Kidney tubule cell (primary cell): ENCODE measurements at places on chromosomes 2 and 18.
A peak's percentile ranks its signal among the peaks of the same experiment; 100 is the strongest.

- no peak for DNase-seq
Measured at GRCh38 chr18:74715306-74715705, 117.6 kb downstream of the ZNF407 start.

DNA sequence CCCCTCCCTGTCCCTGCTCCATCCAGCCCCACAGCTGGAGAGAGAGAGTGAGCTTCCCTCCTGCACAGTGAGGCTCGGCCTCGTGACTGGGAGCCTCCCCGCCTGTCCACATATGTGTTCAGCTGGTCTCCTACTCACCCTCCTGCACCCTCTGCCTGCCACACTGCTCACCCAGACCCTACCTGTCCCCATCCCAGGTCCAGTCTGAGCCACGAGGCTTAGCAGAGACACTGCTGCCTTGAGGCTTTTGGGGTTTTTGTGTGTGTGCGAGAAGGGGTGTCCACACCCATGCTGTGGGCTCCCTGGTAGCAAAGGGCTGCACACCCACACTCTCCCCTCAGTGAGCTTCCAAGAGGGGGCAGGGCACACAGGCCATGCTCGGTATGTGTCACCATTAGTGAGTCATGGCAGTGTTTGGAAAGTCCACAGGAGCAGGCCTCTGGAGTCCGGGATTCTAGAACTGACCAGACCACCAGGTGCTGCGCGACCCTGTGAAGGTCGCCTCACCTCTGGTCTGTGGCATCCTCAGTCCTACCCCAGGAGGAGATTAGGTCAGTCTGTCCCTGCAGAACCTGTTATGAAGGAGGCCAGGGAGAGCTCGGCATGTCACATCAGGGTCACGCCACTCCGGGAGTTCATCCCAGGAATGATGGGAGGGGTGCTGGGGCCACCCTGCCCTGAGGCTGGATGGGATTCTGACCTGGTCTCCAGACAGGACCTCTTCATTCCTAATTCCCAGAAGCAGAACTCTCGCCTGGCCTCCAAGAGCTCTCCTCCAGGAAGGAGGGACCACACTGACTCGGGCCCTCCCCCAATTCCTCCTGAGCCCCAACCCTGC is 39.9 kb upstream of the SMAD7 start:
- peak; percentile 81 for DNase-seq

GRCh38 chr2:172630181-172630580 is 74.3 kb downstream of the PDK1 start:
- DNase-seq = no peak

GRCh38 chr2:45680351-45680967 is 29.0 kb downstream of the PRKCE start:
- DNase-seq = no peak

DNA sequence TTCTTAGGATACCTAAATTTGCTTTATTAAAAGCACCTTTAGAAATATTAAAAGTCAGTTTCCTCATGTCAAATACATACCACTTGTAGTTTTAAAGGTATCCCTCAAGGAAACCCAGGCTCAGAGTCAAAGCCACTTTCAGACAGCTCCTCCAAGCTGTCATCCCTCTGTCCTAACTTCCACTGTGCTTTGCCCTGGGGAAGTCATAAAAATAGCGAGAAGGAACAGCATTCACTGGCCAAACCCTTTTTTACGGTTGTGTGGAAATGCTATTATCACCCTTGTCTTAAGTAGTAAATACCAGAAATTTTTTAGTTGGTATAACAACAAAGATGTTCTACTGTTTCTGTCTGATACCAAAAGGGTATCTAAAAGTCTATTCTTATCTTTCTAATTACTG is 680.5 kb downstream of the ZEB2 start:
- no peak for DNase-seq

GRCh38 chr2:99662761-99663341 is 173.0 kb upstream of the REV1 start:
- peak; percentile 95 for DNase-seq

- DNase-seq = no peak
Measured at GRCh38 chr2:121906170-121906569, 150.7 kb downstream of the TSN start.

DNA sequence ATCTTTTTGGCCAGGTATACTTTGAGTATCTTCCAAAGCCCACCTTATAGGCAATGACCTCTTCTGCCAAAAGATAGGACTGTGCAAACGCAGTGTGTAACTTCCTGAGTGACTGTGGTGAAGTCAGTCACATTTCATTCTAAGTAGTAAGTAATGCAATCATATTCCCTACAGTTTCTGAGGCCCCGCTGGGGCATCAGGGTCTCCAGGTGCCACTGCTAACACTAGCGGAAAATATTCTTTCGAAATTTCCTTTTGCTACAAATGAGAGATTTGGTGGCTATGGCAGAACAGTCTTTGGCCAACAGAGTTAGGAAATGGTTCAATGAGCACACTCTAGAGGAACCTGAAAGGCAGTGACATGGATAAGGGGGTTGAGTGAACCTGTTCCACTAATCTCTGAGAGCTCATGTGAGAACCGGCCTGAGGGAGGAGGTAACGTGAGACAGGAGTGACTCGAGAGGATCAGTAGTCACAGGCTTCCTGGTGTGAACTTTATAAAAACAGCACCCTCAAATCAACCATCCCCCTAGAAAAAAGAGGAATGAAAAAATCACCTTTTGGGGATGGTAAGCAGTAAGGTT is 102.6 kb upstream of the LPIN2 start:
- DNase-seq = peak; percentile 45

GRCh38 chr2:107807988-107808387 is 18.7 kb upstream of the RGPD4 start:
- DNase-seq = no peak

- peak; percentile 95 for DNase-seq
Measured at GRCh38 chr2:10575609-10576280, 114.0 kb downstream of the NOL10 start.

DNA sequence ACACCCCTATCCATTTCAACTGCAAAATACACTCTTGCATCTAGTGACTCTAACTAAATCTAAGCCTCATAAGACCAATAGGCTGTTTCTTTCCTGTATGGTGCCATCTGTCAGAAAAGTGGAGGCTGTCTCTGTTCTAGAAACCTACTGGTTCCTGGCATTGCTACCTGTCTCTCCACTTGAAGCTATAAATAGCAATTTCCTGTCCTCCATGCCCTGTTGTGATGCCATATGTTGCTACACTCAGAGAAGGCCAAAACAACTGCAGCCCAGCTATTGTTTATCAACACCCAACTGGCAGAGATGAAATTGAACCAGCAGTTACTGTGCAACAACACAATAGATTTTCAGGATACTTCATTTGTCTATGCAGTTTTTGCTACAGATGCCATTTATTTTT is 1355.1 kb upstream of the SLC39A10 start:
- no peak for DNase-seq

- DNase-seq = no peak
Measured at GRCh38 chr2:96164459-96165184, 19.4 kb upstream of the DUSP2 start.

DNA sequence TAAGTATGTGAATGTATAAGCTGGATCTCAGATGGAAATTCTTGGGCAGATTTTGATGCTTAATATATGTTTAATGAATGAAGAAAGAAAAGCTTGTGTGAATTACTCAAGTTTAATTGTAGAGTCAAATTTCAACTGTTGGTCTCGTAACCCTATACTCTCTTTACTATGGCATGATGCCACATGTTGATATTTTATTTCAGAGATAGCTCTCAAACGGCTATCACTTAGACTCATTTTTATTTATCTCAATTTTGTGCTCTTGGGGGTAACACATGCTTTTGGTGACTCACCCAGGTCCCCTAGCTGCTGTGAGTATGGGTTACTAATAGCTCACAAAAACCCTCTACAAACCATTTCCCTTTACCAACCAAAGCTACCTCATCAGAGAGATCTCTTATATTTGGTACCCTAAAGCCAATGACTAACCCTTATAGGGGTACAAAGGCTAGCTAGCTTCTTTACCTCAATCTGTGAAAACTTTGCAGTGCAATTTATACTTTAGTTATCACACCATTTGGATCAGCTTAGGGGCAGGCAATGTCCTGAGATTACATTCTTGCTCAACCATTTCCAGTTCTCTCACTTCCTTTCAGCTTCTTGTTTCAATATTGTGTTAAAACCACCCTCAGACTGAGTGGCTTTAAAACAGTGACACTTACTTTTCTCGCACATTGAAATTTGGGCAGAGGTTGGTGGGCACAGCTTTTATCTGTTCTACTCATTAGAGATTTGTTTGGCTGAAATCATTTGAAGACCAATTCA is 240.3 kb downstream of the CDH7 start:
- DNase-seq = no peak
